ENCODE measurements at places on chromosomes 1 and 21.

- no peak for DNase-seq
Observed at GRCh38 chr1:221644663-221645258, 97.1 kb downstream of the DUSP10 start.

- no peak for DNase-seq
Observed at GRCh38 chr1:203101813-203102634, 16.2 kb upstream of the MYOG start.

- DNase-seq = no peak
Observed at GRCh38 chr1:210321131-210321530, 7.6 kb upstream of the HHAT start.

DNA sequence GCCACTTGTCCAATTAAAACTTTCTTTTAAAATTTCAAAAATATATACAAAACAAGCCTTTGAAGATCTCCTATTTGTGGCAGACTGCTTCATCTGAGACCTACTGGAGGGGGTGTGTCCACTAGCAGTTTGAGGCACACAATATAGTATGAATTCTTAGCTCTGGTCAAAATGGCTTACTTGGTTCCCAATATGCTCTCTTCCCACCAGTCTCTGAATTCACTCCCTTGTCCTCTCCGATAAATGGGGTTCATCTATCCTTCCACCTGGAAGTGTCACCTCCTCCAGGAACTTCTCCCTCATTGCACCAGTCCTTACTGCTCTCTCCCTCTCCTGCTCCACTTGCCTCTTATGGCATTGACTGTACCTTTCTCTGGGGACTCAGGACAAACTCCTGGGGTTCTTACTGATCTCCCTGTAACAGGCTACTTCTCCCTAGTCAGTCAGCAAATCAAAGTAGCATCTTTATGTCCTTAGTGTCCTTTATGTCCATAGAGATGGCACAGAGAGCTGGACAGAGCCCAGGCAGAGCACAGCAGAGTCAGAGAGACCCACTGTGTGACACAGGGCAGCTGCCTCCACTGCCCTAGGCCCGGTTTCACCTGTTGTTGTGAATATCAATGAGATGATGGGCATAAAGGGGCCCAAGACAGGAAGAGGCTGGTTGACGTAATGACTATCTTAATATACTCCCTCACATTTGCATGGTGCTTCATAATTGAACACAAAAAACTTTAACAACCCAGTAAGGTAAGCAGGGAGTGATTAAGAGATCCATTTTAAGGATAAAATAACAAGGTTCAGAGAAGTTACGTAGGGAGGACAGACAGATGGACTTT lies 3.6 kb downstream of the ASAP3 start:
- DNase-seq = no peak

DNA sequence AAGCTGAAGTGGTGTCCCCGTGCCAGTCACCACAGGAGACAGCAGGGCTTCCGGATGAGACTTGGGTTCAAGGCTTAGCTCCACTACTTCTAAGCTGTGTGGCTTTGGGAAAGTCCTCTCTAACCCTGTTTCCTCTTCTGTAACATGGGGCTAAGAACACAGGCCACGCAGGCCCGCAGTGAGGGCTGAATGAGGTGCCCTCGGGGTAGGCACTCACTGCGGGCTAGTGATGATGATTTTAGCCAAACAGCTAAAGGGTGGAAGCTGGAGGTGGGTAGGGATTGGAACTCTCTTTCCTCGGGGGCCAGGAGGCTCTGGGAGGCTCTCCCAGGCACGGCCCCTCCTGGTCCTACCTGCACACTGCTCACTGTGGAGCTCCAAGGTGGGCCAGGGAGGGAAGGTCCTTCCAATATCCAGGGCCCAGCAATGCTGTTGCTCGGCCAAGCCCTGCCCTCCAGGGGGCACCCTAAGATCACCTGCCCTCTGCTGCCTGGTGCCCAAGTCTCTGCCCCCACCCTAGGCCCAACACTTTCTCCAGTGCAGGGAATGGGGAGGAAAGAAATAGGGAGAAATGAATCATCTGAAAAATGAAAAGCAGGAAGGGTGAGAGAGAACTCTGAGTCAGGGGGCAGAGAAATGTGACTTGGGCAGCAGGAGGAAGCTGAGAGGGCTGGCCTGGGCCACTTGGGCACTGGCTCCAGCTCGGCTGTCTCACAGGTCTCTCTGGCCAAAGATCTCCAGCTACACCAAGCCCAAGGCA lies 19.2 kb upstream of the EVA1B start:
- DNase-seq = no peak

DNA sequence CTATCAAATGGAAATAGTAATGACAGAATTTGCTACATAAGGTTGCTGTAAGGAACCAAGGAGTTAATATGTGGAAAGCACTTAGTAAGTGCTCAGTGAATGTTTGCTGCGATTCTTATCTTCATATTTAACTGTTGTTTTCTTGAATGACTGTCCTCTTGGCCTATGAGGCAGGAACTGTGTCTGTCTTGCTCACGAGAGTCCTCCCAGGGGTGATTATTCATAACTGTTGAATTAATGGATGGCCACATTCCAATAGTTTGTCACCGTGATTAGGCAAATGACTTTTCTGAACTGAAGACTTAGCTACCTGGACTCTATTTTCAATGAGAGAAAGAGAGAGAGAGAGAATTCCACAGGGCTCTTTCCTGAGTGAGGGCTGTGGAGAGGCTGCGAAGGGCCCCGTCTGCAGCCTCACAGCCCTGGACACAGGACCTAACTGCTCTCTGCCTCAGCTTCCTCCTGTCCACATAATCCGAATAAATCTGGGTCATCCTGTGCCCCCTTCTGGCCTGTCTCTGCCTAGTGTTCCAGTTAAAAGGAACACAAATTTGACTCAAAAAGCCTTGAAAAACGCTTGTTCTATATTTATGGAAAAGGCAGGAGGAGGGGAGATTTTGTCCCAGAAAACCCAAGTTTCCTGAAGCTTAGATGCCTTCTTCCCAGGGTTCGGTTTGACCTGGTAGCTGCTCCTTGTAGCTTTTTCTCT lies 8.5 kb downstream of the EDN2 start:
- DNase-seq = no peak

DNA sequence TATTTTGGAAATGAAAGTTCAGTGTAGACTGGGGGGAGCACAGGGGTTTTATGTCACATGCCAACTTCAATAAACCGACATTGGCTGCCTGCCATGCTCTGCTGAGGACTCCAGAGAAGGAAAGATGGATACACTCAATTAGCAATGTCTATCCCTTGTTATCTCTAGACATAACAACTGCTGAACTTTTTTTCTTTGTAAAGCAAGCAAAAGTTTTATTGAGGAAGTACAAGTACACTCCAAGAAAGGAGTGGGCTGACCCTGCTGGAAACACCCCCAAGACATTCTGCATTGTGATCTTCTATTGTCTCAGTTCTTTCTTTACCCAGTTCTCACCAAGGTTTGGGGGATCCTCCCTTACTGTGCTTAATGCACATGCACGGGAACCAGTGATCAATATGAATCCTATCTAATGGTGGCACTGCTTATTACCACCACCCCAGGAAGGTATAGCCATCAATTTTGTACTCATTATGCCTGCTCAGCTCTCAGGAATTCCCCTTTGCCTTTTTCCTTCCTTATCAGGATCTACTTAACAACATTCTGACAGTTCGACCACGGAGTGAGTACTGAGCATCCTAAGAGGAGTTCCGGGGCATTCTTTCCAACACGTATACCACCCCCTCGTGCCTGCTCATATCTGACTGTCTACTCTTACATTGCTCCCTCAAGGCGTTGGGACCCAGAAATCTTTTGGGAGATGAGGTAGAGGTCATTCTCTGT lies 28.7 kb downstream of the SYNJ1 start:
- no peak for DNase-seq

- no peak for DNase-seq
Observed at GRCh38 chr21:26788790-26789189, 56.4 kb downstream of the ADAMTS1 start.

DNA sequence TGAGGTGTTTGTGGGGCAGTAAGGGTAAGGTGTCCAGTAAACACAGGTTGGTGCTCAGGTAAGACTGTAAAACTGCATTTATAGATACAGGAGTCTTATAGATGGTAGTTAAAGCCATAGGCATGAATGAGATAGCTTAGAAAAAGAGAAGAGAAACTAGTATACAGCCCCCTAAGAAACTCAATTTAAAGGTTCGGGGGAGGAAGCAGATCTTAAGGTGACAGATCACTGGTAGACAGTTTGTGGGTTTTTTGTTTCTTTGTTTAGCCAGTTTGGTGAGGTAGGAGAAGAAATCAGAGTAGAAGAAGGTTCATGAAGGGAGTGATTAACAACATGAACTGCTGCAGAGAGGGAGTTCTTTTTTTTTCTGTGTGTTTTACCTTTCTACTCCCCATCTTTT lies 6.1 kb upstream of the AGO3 start:
- DNase-seq = no peak

DNA sequence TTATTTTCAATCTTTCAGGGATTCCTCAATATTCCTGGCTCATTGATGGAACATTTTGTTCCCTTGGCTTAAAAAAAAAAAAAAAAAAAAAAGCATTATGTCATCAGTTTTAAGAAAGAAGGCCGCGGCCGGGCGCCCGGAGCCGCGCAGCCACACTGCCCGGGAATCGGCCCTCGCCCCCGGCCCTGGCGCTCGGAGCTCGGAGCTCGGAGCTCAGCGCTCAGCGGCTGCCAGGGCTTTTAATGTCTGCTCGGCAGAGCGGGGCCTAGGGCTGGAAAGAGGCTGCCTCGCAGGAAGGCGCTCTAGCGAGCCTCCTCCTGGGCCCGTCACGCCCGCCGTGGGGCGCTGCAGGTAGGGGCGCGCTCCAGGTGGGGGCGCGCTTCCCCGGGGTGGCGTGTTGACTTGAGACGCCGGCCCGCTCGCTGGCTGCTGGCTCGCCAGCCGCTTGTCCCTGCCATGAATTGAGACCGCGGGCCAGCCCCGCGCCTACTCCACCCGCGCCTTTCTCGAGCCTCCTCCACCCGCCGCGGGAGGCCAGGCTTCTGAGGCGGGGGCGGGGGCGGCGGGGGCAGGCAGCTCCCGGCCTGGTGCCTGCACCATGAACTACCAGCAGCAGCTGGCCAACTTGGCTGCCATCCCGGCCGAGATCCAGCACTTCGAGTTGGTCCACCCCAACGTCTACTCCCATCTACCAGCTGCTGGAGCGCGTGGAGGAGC lies 5.4 kb upstream of the TDRD5 start:
- DNase-seq = no peak

DNA sequence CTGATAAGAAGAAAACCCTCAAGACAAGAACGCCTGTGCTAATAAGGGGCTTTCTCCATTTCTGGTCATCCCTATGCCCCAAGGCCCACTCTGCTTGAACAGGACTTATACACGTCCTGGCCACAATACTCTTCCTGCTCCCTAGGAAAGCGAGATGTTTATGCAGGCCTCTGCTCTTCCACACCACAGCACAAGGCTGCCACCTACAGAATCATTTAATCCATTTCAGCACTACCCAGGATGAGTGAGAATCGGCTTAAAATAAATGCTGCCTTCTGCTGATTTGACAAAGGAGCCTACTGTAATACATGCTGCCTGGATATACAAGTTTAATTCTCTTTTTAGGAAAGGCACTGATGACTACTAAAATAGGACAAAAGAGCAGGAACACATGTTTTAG lies 29.4 kb downstream of the FRRS1 start:
- DNase-seq = no peak

- no peak for DNase-seq
Observed at GRCh38 chr1:18653916-18654315, 23.3 kb downstream of the PAX7 start.

DNA sequence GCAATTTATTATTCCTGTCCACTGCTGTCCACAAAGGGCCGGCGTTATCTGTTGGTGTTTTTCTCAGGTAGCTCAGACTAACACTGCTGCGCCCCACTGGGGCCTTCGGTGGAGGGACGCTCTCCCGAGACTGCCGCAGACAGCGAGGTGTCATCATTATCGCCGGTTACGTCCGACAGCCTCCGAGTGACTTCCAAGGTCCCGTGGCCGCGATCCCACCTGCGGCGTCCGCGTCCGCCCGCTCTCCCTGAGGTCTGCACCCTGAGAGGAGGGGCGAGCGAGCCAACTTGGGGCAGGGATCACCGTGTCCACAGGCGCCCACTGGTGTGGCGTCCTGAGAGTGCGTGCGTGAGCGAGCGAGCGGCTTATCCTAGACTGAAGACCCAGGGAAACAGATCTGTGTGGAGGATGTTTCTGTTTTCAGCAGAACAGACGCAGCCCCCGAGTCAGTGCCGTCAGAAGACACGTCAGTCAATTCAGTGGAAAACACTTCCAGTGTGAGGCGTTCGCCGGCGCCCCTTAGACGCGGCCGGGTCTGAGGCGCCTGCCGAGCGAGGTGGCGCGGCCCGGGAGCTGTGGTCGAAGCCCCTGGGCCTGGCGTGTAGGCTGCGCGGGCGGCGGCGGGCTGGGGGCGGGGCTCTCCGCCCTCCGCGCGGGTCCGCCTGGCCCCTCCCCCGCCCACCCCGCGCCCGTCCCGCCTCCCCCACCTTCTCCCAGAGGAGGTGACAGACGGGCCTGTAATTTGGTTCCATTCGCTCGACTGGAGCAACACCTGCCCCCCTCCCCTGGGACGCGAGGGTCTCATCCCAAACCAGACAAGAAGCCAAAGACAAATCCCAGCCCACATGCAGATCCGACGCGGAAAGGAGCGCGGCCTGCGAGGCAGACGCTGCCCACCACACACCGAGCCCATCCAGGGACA lies 12.6 kb downstream of the NHLH2 start:
- no peak for DNase-seq

GRCh38 chr1:47951026-47951425 lies 46.2 kb downstream of the TRABD2B start:
- no peak for DNase-seq

GRCh38 chr1:108521990-108522393 lies 37.9 kb upstream of the EEIG2 start:
- no peak for DNase-seq

DNA sequence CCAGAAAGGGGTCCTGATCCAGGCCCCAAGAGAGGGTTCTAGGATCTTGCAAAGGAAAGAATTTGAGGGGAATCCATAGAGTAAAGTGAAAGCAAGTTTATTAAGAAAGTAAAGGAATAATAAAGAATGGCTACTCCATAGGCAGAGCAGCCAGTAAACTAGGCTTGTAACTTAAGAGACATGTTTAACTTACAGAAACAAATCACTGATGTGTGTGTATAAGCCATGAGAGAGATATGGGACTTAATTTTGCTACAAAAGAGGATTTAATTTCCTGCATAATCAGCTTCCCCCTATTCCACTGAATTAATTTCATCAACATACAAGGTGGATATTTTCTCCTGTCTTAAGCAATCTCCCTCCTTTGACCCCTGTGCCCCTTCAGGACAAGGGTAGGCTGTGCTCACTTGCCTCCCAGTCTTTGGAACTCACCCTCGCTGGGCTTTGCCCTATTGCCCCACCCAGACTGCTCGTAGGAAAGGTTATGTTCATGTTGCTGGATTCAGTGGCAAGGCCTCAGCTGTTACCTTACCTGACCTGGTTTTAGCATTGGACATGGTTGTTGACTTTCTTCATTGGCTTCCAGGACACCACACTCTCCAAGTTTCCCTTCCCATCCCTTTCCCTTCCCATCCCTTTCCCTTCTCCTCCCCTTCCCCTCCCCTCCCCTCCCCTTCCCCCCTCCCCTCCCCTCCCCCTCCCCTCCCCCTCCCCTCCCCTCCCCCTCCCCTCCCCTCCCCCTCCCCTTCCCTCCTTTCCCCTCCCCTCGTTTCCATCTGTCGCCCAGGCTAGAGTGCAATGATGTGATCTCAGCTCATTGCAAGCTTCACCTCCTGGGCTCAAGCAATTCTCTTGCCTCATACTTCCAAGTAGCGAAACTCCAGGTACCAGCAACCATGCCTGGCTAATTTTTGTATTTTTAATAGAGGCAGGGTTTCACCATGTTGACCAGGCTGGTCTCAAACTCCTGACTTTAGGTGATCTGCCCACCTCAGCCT lies 44.6 kb downstream of the TBCE start:
- no peak for DNase-seq
